ENCODE measurements at places on chromosomes 11 and 22.

GRCh38 chr11:110525883-110526282 is 96.1 kb downstream of the FDX1 start:
- DNase-seq: no peak

- DNase-seq: no peak
These were observed 133.7 kb downstream of the RCN1 start for GRCh38 chr11:32224580-32224979.

GRCh38 chr11:55357560-55358184 is 10.1 kb upstream of the OR4A15 start:
- DNase-seq: no peak

DNA sequence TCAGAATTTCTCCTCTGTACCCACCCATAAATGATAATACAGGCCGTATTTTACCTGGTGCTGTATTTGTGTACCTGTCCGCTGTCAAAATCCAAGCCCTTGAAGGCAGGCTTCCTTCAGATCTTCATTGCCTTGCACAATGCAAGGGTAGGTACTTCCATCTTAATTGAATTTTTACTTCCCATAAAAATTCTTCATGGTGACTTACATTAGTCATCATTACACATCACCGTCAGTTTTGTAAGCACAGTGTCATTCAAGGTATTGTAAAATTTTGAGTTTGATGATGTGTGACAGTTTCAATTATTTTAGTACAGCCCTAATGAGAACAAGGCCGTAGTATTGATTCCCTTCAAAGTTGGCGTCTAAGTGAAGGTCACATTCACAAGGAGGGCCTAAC is 770 bp upstream of the TSG101 start:
- DNase-seq: no peak

DNA sequence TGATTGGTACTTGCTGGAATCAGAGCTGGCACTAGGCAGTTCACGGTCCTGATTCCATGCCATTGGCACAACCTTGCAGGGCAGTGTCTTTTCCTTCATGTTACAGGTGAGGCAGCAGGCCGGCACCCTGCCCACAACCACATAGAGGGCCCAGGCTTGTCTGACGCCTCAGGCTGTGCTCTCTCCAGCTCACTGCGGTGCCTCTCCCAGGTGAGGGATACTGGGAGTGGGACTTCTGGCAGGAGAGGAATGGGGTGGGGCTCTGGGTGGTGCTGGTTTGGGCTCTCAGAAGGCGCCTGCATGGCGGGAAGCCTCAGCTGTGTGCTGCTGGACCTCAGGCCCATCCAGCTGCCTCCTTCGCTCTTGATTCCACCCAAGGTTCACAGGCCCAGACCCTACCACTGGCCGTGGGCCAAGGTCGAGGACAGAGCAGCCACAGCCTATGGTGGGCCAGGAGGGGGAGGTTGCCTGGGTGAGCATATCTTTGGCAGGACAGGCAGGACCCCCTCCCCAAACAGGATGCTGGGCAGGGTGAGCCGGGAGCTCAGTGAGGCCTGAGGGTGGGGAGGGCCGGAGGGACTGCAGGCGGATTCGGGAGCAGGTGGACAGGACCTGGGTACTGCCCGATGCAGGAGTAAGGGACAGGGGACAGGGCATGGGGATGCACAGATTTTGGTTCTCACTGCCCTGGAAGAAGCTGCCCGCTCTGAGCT is 7.0 kb upstream of the MPPED1 start:
- no peak for DNase-seq

DNA sequence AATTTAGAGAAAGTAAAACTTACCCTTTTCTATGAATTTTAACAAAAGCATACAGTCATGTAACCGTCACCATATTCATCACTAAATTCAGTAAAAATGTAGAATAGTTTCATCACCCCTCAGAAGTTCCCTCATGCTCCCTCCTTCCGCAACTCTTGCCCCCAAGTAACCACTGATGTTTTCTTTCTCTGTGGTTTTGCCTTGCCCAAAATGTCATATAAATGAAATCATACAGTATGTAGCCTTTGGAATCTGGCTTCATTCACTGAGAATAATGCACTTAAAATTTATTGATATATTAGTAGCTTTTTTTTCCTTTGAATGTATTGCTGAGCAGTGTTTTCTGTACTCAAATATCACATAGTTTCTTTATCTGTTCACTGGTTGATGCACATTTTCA is 60.1 kb downstream of the DCUN1D5 start:
- DNase-seq: no peak

GRCh38 chr11:114282488-114282887 is 13.7 kb upstream of the NNMT start:
- DNase-seq: no peak

DNA sequence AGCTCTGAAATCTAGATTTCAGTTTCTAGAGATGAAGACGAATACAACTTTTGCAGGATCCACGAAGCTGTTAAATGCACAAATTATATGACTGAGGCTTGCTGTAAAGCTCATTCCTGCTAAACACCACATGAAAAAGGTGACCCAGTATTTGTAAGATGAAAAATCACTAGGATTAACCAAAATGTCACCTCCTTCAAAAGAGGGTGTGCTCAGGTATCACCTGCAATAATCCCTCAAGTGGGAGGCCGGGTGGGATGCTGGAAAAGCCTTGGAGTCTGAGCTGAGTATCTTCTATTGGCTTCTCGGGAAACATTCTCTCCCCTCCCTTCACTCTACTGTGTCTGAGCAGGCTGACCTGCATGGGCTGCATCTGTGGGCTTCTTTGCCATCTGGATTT is 195.8 kb downstream of the NELL1 start:
- no peak for DNase-seq

DNA sequence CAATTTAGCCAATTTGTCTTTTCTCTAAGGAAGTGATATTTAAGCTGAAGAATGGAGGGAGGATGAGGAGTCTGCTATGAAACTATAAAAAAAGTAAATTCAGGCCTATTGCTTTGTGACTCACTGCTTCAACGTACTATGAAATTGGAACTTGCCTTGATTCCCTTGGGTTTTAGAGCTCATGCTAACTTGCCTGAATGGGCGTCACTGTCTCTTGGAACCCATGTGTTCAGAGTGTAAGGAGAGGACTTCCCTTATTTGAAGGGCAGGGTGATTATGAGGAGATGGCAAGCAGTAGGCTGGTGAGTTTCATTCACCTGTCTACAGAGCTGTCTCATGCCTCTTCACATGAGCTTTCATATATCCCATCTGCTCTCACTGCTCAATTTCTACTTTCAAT is 28.7 kb upstream of the WT1 start:
- no peak for DNase-seq

DNA sequence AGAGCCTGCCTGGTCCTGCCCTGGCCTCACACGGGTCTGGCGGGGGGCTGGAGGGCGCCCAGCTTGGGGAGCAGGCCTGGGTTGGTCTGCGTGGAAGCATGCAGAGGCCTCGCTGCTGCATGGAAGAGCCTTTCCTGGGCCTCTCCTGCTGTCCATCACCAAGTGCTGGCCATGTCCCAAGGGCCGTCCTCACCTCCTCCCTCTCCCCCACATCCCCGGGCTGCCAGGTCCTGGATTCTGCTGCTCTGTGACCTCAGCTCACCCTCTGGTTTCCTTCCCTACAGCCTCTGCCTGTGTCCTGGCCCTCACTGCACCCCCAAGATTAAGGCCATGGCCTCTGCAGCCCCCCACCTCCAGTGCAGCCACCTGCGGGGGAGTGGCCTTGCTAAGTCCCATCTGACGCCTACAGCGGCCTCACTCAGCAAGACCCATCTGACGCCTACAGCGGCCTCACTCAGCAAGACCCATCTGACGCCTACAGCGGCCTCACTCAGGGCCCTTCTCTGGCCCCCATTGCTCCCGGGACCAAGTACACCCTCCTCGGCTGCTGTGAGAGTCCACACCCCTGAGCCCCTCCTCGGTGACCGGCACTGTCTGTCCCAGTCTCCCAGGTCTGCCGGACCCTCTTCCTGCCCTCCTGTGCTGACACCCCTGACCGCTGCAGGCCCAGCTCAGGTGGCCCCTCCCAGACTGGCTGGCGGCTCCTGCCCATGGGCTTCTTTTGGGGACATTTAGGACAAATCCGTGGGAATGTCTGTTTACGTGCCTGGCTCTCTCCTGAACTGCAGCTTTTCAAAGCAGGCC is 119.5 kb upstream of the B3GAT1 start:
- no peak for DNase-seq

GRCh38 chr11:3087373-3087772 is 30.1 kb upstream of the CARS1 start:
- no peak for DNase-seq

DNA sequence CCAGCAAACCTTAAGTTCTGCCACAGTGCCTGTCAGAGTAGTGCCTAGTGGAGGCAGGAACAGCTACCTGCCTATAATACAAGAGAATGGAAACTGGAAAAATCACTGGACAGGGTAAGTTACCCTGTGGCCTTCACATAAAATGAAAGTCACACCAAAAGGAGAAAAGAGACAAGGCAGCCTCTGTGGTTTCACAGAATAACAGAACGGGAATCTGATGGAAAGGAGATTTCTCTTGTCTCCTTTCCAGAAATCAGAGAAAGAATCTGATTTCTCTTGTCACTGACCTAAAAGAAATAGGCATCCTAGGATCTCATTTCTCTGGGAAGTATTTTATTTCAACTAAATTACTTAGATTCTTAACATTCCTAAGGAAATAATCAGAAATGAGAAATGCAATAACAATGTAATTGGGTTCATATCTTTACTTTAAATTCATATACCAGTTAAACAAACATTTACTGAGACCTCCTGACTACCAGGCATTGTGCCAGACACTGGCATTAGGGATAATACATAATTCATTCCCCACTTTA is 41.6 kb downstream of the PRCP start:
- DNase-seq: no peak
